ENCODE measurements at places on chromosomes 12 and 14.

- no peak for DNase-seq
Observed at GRCh38 chr14:71311061-71311460, 403.8 kb downstream of the PCNX1 start.

DNA sequence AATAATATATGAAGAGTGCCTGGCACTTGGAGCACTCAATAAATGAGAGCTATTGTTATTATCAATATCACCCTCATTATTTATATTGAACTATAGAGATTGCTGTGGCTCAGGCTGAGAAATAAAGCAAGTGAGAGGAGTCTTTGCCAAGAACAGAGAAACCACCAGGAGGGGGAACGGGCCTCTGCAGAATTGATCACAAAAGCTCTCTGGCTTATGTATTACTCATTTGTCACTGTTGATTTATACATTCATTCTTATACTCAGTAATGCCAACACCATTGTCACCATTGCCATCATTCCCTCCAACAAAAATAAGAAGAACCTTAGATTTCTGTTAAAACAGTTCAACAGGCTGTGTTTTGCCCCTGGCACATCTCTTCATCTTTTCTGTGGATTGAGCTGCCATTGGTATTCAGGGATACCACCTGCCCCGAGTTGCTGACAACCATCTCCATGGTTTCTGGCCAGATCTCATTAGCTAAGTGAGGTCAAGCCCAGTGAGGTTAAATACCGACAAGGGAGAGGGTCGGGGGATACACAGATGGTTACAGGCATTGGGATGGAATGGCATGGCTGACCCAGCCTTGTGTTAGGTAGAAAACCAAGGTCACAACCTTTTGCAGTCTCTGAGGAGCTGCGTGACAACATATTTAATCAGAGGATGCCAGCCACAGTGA is 21.8 kb upstream of the PCNX1 start:
- DNase-seq, result no peak

- no peak for DNase-seq
Observed at GRCh38 chr12:122965321-122965751, 927 bp downstream of the ABCB9 start.

DNA sequence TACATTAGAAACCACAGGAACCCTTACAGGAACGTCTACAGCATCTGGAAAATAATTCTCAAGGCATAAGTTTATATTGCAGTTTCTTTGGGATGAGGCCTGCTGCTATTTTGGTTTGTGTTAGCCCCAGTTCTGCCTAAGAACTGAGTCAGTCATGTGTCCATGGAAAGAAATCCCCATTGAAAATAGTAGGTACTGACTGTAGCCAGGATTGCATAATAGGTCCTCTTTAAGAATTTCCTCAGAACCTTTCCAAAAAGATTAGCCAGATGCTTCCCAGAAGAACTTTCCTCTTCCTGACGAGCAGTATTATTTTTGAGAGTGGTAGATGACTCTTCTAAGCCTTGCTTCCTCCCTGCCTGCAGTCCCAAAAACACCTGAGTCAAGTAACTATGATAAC is 52.6 kb downstream of the RASSF8 start:
- DNase-seq, result peak; percentile 83

- DNase-seq, result peak; percentile 50
Observed at GRCh38 chr14:96741151-96741977, 55.8 kb upstream of the VRK1 start.

GRCh38 chr12:47941871-47942613 is 21.4 kb upstream of the TMEM106C start:
- DNase-seq, result no peak

Data from cardiac fibroblast (primary cell).